ENCODE measurements at places on chromosomes 6 and 20.

DNA sequence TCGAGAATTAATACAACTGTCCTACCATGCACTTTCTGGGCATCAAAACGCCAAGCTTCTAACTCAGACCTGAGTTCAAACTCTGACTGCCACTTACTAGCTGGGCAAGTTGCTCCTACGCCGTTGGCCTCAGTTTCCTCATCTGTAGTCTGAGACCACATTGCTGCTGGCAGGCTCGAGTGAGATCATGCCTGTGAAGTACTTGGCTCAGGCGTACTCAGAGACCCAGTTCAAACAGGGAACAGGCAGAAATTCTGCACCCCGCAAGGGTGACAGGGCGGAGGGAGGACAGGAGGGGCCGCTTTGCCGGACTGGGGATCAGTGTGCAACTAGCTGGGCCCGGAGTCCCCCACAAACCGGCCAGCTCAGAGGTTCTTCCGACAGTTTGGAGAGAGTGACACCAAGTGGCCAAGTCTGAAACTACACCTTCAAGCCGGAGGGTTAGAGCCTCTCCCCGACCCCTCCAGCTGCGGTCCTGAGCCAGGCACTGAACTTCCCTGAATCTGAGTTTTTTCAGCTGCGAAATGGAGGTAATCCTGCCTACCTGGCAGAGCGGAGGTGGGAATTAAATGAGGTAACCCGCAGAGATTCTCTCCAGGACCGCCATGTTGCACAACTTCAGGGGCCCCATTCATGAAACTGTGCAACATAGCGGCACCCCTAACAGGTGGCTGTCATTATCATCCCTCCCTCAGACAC lies 46.0 kb upstream of the PTPN1 start:
- peak; percentile 45 for DNase-seq

DNA sequence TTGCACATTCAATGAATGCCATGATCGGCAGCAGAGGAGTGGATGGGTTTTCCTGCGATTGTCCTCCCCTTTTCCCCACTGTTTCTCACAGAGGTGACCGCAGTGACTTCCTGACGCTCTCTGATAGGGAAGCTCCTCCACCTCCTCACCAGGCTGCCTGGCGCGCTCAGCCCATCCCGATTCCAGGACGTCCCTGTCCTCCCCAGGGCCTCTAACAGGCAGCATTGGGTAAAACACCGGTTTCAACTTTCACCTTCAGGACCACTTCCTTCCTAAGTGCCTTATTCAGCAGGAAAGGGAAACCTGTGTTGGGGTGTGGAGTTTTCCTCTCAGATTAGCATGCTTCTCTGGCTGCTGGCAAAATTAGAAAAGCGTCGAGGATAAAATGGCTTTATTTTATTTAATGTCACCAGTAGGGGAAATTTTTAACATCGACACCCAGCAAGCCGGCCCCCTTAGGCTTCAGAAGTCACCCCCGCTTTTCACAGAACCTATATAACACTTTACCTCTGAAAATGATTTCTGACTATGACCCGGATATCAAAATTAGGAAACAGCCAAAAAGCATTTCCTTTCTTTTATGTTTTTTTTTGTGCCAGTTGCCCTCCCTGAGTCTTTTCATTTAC lies 570.4 kb upstream of the GJE1 start:
- no peak for DNase-seq

- no peak for DNase-seq
These were observed 132.6 kb downstream of the LCA5 start for GRCh38 chr6:79404677-79405076.

- DNase-seq = no peak
These were observed 10.0 kb upstream of the CD93 start for GRCh38 chr20:23096097-23096496.

GRCh38 chr6:130229645-130230044 lies 6.9 kb upstream of the SAMD3 start:
- DNase-seq = peak; percentile 29

DNA sequence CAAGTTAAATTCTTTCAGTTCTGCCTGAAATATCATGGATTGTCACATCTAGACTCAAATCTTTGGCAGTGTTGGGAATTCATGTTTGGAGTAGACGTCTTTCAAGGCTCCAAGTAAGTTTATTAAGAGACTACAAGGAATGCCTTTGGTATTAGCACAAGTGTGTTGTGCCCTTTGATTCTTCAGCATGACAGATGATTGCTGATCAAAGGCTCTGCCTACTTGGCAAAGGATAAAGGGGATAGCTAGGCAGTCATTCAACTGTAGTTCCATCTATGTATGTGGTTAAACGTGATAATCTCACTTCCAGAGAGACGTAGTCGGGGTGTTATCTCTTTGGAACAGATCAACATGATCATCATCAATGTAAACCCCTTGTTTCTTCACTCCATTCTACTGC lies 86.2 kb downstream of the SPTLC3 start:
- DNase-seq = no peak

GRCh38 chr6:135603249-135603648 lies 105.7 kb upstream of the AHI1 start:
- no peak for DNase-seq

- no peak for DNase-seq
These were observed 111.0 kb downstream of the TBXT start for GRCh38 chr6:166056637-166057036.

GRCh38 chr6:102300350-102300749 lies 906.8 kb downstream of the GRIK2 start:
- no peak for DNase-seq

- DNase-seq = no peak
These were observed 65.2 kb downstream of the RIOK1 start for GRCh38 chr6:7454696-7455358.

DNA sequence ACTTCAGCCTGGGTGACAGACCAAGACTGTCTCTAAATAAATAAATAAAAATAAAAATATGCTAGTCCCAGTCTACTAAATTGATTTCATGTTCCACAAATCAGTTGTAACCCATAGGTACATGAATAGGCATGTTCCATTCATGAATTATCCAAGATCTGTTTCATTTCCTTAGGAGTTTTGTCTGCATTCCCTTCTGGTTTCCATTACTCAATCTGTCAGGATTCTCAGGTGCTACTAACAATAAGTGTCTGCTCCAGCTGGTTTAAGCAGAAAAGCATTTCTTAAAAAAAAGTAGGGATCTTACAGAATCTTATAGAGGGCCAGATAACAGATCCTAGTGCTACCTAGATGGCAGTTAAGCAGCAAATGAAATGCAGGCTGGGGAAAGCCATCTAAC lies 15.6 kb upstream of the PKIG start:
- DNase-seq = no peak

DNA sequence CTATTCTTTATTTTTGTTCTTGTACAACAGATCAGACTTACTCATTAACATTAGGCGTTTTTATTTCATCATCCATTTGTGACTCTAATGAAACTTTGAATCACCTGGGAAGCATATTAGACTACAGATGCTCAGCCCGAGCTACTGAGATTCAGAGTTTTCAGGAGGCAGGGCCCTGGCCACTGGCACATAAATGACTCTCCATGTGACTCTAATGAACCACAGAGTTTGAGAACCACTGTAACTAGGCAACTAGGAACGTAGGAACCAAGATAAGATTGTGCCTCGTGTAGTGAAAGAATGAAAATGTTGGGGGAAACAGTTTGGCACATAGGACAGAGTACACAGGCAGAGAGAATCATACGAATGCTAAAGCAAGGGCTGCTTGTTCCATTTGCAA lies 405.9 kb upstream of the BTBD3 start:
- DNase-seq = no peak

DNA sequence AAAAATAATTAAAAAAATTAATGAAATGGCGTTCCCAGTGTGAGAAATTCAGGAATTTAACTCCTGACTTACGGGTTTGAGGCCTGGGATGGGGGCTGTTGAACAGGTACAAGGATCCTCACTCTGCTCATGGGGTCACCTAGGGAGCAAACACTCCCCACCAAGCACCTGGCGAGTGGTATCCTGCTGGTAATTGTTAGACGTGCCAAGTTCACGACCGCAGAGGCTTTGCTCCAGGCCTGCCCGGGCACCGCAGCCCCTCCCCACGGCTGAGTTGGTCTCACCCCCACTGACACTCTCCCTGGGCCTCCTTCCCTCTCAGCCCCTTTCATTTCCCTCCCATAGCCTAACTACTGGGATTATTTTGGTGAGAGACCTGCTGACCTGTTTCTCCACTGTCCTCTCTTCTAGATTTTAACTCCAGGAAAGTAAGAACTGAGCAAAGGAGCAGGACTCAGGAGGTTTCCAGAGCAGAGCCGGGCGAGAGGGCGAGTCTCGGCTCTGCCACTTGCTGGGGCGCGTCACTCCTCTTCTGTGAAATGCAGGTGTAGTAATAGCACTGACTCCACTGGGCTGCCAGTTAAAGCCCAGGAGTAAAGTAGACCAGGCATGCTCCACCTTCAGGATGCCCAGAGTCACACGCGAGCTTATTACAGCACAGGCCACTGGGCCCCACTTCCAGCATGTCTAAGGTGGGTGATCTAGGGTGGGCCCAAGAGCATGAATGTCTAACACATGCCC lies 22.8 kb downstream of the BMP7 start:
- no peak for DNase-seq

- no peak for DNase-seq
These were observed 10.9 kb upstream of the E2F1 start for GRCh38 chr20:33697129-33697528.

DNA sequence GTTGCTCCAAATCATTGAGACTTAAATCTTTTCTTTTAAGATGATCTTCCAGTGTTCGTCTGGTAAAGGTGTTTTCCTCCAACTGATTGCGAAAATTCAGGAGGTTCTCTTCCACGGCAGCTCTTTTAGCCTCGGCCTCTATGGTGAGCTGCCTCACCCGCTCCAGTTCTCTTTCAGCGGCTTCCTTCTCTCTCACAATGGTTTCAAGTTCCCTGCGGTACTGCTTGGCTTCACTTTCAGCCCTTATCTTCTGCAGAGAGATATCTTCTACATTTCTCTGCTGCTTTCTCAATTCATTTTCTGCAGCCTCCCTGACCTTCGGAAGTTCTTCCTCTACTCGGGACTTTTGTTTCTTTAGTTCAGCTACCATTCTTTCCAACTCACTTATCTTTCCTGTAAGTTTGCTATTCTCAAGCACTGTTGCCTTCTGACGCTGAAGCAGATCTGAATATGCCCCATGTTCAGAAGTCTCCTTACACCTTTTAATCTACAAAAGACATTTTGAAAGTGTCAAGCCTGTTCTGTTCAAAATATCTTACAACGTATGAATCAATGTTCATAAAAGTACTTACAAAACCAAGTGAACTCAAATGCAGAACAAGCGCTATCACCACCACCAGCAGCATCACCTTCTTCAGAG lies 22.3 kb downstream of the DST start:
- DNase-seq = no peak

DNA sequence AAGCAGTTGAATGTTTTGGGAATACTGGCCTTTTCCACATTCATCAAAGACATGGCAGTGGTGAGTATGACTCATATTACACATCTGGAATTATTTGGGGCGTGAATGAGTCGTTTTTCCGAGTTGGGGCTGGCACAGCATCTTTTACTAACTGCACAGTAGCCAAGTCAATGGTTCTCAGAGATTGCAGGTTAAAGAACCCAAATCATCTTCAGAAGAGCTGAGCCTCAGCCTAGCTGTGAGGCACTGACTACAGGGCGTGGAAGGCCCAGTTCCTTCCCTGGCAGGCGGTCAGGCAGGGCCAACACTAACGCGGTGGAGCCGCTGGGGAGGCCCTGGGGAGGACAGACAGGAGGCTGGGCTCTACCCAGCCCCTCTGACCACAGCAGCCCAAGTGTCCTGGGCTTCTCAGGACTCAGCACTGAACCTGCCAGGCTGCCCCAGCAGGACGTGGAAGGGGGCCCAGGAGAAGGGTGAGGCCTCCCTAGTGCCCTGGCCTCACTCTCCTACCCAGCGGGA lies 20.1 kb upstream of the HELZ2 start:
- DNase-seq = no peak

GRCh38 chr20:53900380-53900999 lies 169.9 kb downstream of the BCAS1 start:
- no peak for DNase-seq

- DNase-seq = no peak
These were observed 53.8 kb upstream of the CCDC28A start for GRCh38 chr6:138719744-138720143.

DNA sequence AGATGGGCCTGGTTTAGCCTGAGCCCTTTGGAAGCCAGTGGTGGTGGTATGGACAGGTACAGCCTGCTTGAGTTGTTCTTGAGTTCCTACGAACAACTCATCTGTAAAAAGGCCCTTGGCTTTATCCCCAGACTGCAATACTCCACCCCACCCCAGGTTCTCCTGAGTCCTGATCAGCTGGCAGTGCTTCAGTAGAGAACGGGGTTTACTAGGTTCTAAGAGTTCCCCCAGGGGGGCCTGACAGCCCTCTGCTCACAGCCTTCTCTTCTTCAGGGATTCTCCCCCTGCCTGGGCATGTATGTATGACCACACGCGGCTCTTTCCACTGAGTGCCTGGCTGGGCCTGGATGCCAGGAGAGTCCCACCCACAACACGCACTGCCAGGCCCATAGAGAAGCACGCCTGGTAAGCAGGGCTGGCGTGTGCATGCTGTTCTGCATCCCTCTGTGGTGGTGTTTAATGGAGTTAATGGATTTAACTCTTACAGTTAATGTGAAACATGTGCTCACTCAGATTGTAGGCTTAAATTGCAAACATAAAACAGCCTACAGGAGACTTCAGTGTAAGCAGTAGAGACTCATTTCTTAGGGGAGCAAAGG lies 44.3 kb upstream of the SLC4A11 start:
- no peak for DNase-seq

DNA sequence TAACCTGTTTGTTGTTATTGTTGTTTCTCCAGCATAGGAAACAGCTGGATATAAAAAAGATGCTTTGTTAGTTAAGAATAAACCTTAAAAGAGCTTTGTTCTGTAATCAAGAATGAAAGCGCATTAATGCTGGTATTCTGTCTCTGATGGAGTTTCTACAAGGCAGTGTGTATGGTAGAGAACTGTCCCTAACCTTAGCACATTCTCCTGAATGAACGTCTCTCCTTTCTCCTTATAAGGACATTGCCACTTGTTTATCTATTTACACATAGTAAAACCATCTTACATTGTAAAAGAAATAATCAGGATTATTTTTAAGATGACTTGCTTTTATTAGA lies 33.8 kb upstream of the LCA5 start:
- no peak for DNase-seq

DNA sequence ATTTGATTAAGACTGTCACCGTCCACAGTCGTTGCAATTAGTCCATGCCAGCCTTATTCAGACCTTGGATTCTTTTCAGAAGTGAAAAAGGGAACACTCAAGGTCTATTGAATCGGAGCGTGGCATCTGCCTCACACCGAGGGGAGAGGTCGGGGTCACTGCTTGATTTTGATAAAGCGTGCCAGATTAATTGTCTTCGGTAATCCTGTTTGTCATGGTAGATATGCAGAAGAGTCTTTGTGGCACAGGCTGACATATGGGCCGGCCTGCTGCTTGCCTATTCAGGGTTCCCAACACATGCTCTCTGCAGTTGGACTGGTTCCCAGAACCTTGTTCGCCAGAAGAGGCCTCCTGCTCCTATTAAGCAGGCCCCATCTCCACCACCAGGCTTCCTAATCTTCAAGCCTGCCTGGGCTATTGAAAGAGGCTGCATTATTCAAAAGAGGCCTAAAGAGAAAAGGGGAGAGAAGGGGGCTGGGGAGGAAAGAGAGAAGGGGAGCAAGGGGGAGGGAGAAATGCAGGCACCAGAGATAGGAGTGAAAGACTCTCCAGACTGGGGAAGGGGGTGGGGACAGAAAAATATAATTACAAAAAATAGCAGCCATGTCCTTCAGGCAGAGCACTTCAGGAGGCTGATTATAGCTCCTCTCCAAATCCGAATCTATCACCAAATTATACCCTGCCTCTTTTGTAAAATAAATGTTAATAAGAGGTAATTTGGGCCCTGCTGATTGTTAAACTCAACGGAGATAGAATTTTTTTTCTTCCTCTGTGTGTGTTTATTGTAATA lies 611.3 kb downstream of the HDGFL1 start:
- DNase-seq = no peak
